ENCODE measurements at places on chromosomes 3 and 15.

DNA sequence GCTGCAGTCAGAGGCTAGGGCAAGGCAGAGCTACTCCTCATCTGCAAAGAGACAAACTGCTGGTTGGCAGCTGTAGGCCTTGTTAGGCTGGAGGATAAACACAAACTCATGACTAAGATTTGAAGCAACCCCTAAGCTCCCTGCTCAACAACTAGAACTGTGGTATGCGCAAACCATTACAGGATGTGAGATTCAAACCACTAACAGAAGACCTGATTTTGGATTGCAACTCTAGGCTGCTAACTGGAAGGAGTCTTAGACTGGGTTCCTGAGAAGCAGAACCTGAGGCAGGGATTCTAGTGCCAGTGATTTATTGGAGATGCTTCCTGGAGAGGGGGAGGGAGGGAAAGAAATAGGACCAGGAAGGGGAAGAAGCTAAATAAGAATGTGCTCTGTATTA is 22.5 kb downstream of the CCR4 start:
- no peak for DNase-seq

- DNase-seq, result no peak
These were observed 27.1 kb downstream of the HEG1 start for GRCh38 chr3:125028657-125029056.

- no peak for DNase-seq
These were observed 138.9 kb downstream of the APBA2 start for GRCh38 chr15:29024662-29025061.

DNA sequence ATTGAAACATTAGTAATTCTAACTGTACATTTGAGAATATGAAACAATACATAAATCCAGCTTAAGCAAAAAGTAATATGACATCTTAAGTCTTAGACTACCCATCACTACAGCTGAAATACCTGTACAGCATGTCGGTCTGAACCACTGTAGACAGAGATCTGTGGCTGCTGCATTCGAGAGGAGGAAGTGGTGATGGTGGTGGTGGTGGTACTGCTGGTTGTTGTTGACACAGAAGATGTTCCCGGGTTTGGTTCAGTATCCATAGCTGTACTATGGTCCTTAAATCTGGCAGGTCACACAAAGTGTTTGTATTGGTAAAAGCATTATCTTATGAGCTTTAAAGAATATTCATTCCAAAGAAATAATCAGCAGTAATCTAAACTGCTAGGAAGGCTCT is 2.9 kb downstream of the PHC3 start:
- DNase-seq, result no peak

- DNase-seq, result no peak
These were observed 23.0 kb upstream of the BFSP2 start for GRCh38 chr3:133376810-133377209.

DNA sequence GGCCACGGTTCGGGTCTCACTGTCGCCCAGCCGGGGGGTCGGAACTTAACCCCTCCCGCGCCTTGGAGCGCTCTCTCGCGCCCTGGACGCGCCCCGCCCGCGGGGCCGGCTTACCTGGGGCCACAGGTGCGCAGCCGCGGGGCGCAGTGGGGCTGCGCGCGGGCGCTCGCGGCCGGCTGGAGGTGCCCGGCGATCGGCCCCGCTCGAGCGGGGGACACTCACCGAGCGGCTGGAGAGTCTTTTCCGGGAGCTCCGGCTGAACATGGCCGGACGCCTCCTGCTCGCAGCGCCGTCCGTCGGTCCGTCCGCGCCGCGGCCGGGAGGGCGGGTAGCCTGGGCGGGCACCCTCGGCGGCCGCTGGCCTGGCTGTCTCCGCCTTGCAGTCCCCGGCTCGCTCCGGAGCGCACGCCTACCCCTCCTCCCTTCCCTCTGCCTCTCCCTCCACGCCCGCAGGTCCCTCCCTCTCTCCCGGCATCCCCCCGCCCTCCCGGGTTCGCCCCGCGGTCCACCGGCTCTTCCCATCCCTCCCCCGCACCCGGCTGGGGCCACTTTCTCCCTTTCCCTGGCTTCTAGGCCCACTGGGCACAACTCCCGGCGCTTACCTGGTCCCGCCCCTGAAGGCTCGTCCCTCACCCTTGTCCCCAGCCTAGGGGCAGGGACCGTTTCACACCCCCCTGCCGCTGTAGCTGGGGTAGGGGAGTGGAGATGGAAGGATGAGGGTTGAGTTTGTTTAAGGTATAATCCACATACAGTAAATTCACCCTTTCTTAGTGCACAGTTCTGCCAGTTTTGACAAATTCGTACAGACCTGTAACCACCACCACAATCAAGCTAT is 220.1 kb upstream of the PRICKLE2 start:
- no peak for DNase-seq

- DNase-seq, result no peak
These were observed 35.6 kb upstream of the GPR160 start for GRCh38 chr3:170002231-170002630.

DNA sequence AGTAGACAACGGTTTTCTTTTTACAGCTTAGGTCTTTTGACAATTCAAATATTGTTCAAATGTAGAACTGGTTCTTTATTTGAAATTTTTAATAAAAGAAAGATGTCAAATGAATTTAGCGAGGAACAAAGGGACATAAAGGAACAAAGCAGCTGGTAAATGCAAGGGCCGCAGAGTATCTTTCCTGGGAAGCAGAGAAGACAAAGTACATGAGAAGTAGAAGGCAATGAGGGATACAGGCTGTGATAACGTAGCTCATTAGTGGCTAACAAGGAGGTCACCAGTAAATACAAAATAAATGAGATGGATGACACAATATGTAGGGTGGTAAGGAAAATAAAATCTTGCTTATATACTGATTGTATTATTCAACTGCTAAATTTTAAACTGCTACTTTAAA is 762.8 kb downstream of the VGLL3 start:
- DNase-seq, result no peak

GRCh38 chr3:129756871-129757270 is 136.6 kb downstream of the TMCC1 start:
- no peak for DNase-seq

DNA sequence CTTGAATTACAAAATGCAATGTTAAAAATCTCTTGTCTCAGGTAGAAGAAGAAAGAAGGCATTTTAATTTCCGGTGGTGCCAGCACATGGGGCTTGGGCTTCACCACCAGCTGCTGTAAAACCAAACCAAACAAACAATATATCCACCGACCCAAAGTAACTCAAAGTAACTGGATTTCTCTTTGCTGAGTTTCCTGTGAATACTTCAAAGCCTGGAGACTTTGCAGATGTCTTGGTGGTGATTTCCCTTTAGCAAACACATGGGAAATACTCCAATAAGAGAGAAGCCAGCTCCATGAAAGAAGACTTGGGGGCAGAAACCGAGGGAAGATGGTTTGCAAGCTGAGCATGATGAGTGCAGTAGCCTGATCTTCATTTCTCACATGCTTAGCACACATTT is 62.6 kb downstream of the EIF4E3 start:
- DNase-seq, result no peak

DNA sequence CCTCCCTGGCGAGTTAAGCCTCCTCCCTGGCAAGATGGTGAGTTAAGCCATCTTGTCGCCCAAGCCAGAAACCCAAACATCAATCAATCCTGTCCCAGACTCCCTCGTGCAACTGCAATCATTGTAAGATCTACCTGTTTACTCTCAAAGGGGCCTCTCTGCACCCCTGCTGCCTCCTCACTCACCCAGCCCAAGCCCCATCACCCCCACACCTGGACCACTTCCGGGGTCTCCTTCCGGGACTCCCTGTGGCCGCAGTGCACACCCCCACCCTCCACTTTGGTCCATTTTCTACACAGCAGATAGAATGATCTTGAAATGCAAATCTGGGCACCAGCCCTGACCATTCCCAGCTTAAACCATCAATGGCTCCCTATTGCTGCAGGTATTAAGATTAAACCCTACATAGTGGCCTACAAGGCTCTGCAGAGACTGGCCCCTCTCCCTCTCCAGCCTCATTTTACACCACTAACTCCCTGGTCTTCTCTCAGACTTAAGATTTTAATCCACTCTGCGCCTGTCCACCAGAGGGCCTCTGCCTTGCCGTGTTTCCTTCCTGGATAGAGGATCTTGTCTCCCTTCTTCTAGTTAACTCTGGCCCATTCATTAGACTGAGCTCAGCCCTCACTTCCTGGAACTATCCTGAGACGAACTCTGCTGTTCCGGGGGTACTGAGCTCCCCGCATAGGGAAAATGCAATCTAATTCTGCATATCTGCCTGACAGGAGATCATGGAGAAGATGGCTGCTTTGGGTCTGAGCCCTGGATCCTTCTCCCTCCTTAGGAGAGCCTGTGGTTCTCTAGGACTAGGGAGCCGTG is 41.9 kb upstream of the SLC6A1 start:
- DNase-seq, result no peak

DNA sequence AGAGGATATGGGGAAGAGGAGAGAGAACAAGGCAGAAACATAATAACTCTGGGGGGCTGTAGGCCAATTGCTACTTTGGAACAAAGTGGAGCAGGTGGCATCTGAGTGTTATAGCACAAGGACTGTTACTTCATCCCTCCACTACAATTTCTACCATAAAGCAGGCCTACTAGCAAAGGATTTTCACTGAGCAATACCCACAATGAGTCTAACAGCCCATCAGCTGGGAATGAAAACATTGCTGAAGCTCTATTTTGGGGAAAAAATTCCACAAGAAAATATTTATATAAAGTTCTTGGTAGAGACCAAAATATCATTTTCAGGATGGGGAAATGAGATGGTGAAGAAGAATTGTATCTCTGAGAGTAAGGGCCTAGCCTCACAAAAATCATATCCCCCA is 3.6 kb upstream of the SHC4 start:
- no peak for DNase-seq

GRCh38 chr3:21729888-21730459 is 21.0 kb downstream of the ZNF385D start:
- no peak for DNase-seq

DNA sequence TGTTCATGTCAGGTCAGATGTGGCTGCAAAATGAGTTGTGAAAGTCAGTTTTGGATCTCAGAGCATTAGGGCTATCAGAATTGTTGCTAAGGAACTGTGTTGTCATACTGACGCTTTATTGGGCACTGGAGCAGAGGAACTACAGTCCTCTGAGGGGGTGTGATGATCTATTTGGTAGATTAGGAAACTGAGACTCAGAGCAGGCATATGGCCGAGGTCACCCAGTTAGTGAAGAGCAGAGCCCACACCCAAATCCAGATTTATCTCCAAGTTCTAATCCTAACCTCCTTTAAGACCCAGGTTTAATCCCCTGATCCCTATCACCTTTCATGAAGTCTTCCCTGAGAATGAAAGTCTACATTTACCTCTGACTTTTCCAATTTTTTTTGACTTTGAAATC is 25.6 kb upstream of the GLCE start:
- no peak for DNase-seq
